Progenitor cell of endocrine pancreas (in vitro differentiated cells): ENCODE measurements at places on chromosomes 7 and 10. TPM values are rescaled to one million over a fixed set of nuclear protein-coding genes. Genes with fewer than 3 reads are reported as not detected.

SLC18A3 gene
- total RNA-seq, result 0.20 TPM in 1 of 2 replicates, not detected in the other

GRID1 gene
- total RNA-seq, result 0.22 and 0.42 TPM in 2 replicates

NFKB2 gene
- 21.6 and 23.1 TPM in 2 replicates for total RNA-seq

RNF32 gene
- 1.6 and 2.8 TPM in 2 replicates for total RNA-seq

- DNase-seq, result no peak
Observed at GRCh38 chr10:22801785-22802184, 87.4 kb upstream of the PIP4K2A start.

DNA sequence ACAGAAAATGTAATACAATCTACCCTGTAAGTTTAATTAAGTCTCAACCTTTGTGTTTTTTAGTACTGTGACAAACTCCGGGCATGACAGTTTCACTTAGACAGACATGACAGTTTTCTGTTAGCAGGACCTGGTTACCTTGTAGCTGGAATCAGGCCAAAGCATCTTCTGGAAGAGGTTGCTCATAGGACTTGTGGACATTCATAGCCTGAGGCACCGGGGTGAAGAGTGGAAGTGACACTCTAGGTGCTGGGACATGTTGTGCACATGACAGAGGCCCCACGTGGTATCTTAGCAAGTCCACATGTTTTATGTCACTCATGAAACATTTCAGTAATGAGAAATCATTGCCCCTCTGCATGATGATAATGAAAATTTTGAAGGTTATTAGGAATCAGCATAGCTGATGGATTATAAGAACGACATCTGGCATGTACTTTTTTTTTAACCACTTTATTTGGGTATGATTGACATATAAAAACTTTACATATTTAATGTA is 441.4 kb downstream of the CNTNAP2 start:
- DNase-seq, result no peak
